ENCODE measurements at places on chromosomes 6 and 20.

GRCh38 chr20:35066194-35066593 lies 26.4 kb downstream of the TRPC4AP start:
- no peak for DNase-seq

DNA sequence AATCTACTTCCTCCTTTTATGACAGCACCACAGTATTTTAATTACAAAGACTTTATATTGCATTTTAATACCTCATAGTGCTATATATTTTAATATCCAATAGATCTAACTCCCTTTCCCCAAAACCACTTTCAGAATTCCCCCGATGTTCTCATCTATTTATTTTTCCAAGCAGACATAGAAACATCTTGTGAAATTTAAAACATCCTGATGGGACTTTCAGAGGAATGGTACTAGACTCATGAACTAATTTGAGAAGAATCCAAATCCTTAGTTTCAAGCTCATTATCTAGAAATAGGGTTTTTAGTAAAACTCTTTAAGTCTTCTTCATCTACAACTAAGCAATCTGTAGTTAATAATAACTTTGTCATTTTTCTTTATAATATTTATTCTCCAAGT lies 97.0 kb downstream of the TRERF1 start:
- no peak for DNase-seq

- no peak for DNase-seq
Measured at GRCh38 chr6:150761771-150762170, 103.7 kb upstream of the MTHFD1L start.

DNA sequence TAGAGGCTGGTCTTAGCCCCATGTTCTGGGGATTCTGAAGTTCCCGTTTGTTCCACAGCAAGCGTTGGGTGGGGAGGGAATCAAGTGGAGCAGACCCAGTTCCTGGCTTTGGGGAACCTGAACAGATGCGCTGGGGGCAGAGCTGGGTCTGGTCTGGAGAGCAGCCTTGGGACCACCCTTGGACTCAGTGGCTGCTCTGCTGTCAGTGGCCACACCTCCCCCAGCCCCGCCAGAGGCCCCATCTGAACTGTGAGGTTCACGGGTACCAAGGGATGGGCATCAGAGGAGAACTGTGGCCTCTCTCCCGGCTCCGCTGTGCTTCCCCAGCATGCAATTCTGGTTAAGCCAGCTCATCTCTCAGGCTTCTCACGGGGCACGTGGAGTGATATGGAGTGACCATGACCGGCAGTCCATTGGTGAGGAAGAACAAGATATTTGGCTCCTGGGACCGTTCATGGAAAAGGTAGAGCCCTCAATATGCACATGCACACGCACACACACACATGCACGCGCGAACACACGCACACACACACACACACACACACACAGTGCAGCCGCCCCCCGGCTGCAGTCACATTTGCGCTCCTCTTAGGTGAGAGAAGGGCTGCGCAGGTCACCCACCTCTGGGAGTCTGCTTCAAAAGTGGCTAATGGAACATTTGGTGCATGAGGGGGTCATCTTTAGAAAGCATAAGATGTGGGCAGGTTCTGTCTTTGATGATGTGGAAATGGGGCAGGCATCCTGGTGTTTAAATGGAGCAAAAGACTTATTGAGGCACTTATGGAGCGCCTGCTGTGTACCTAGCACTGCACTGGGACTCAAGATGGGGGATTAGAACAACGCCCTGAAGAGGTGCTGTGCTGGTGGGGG lies 6.0 kb downstream of the DLGAP4 start:
- no peak for DNase-seq

GRCh38 chr20:32966382-32966781 lies 37.9 kb downstream of the SUN5 start:
- DNase-seq, result no peak

GRCh38 chr6:72422171-72422570 lies 199.7 kb upstream of the KCNQ5 start:
- DNase-seq, result no peak

DNA sequence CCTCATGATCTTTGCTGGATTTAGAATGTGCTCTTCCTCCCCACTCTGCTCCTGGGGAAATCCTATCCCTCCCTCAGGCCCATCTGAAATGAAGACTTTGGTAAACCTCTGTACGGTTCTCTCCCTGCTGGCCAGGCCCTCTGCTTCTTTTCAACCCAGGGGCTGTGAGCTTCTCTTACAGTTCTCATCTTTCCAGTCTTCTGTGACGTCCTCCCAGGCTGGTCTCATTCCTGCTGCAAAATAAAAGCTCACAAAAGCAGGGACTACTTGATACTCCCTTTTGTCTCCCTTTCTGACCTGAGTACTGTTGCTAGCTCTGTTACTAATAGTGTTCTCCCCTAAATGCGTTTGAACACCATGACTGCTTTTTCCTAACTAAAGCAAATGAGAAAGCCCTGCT lies 46.3 kb downstream of the UNC5CL start:
- no peak for DNase-seq

- no peak for DNase-seq
Measured at GRCh38 chr6:31065556-31065955, 46.8 kb downstream of the C6orf15 start.

DNA sequence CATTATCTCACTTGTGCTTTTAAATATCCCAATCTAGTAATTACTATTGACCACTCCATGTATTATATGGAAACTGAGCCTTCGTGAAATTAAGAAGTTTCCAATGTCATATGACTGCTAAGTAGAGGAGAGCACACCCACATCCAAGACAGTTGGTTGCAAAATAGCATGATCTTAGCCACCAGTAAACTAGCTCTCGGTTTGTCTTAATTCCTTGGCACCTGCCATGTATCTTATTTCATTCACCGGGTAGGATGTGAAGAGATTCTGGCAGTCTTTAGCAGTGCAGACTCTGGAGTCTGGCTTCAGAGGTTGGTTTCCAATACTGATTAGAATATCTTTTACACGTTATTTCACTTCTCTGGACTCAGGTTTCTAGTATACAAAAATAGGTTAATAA lies 270.3 kb downstream of the LAMA2 start:
- no peak for DNase-seq

DNA sequence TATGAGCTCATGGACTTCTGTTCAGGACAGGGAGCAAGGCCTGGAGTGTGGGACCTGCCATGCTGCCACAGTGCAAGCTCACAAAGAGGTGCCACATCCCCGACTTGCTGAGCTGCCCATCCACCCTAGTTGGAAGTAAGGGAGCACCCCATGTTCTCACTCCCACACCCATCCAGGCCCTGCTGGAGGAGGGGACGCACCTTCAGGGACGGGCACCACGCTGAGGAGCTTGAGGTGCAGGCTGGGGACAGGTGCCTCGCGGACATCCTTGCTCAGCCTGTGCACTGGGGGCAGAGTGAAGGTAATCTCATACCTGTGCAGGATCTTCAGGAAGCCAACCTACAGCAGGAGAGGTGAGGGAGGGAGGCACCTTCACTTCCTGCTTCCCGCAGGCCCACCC lies 12.3 kb downstream of the ADISSP start:
- no peak for DNase-seq

GRCh38 chr6:87029711-87030314 lies 65.1 kb downstream of the CGA start:
- DNase-seq, result peak; percentile 9

DNA sequence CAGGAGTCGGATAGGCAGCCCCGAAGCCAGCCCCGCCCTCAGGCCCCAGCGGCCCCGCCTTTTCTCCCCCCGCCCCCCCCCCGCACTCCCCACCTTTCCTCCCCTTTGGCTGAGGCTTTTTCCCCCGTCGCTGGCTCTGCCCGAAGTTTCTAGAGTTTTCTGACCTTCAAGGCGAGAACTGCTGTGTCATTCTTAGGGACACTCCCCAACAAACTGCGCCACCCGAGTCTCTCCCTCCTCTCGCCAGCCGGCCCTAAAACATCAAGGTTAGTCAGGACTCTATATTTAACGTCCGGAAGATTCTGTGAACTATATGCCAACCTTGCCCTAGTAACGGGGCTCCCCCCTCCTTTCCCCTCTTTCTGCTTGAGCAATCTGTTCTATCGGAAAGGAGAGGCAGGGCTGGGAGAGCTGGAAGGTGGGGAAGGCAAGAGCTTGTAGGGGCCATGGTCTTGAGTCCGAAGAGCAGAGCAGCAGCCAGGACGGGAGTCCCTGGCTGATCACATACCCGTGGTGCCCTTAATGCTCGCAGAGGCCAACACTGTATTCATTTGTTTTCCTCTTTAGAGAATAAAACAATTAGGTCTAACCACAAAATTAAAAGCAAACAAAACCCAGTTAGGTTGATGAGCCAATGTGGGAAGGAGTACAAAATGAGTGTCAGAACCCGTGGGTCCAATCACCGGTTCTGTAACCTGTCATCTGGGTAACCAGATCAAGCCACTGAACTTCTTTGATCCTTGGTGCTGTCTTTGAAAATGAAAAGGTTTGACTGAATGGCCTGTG lies 5.3 kb upstream of the HSPA1B start:
- peak; percentile 61 for DNase-seq

GRCh38 chr6:163189609-163190008 lies 224.9 kb upstream of the QKI start:
- no peak for DNase-seq

GRCh38 chr6:1327630-1328029 lies 15.7 kb downstream of the FOXQ1 start:
- no peak for DNase-seq

- DNase-seq, result no peak
Measured at GRCh38 chr6:43833223-43833995, 63.4 kb downstream of the VEGFA start.

DNA sequence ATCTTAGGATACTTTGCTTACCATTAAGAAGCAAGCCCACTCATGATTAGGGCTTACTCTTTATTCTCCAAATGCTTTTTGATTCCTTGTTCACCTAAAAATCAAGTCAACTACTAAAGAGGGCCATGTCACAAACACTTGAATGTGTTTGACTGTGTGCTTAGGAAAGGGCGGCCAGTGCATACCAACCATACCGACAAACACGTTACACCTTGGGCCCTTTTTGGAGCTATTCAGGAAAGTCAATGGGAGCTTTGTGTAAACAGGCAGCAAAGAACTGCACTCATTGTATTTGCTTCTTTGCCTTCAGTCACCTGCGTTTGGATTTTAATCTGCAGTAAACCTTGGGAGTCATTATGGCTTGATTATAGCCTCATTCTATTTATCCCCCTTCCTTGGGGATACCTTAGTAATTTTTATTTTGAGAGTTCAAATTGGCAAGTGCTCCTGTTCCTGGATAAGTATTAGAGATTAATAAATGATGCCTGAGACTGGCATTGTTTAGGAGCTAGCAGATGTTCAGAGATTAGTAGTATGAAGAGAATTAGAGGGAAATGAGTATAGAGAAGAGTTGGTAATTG lies 102.6 kb upstream of the HDGFL1 start:
- DNase-seq, result no peak

GRCh38 chr20:64216036-64216435 lies 39.5 kb upstream of the PCMTD2 start:
- DNase-seq, result no peak

GRCh38 chr6:33958526-33959328 lies 154.9 kb upstream of the MLN start:
- no peak for DNase-seq

- no peak for DNase-seq
Measured at GRCh38 chr6:29336269-29336668, 32.4 kb downstream of the OR5V1 start.

GRCh38 chr6:30470968-30471367 lies 18.3 kb upstream of the HLA-E start:
- DNase-seq, result no peak

GRCh38 chr6:42028234-42029061 lies 21.9 kb upstream of the TAF8 start:
- peak; percentile 74 for DNase-seq

DNA sequence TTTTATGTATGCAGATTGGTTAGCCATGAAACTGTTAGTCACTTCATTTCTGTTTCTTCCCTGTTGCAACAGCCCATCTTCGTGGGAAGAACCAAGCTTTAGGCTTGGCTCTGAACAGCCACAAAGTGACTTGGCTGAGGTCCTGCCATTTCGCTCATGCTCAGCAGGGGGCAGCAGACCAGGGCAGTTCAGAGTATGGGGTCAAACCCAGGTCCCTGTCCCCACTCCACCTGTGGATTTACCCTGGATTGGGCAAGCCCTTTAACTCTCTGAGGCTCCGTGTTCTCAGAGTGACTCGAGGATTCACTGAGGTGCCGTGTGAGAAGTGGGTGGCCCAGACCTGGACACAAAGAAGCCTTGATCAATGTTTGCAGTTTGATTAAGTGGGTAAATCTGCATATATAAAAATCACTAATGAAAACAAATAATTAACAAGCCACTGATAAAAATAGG lies 19.8 kb upstream of the MAP1LC3A start:
- DNase-seq, result no peak
